Fibroblast of the aortic adventitia (primary cell): ENCODE measurements at places on chromosomes 1 and 21. TPM values are rescaled to one million over a fixed set of nuclear protein-coding genes. Genes with fewer than 3 reads are reported as not detected.

Gene LRRC42
- total RNA-seq = 41.9 and 59.4 TPM in 2 replicates

Gene HSPA6
- 0.45 TPM in 1 of 2 replicates, not detected in the other for total RNA-seq

Gene LCE1A
- not detected in 2 replicates for total RNA-seq

Gene PGD
- total RNA-seq = 108 and 494 TPM in 2 replicates

Gene LY9
- total RNA-seq = 0.25 TPM in 1 of 2 replicates, not detected in the other

Gene SLC35F3
- total RNA-seq = not detected in 2 replicates
